ENCODE measurements at places on chromosomes 5 and 9.

DNA sequence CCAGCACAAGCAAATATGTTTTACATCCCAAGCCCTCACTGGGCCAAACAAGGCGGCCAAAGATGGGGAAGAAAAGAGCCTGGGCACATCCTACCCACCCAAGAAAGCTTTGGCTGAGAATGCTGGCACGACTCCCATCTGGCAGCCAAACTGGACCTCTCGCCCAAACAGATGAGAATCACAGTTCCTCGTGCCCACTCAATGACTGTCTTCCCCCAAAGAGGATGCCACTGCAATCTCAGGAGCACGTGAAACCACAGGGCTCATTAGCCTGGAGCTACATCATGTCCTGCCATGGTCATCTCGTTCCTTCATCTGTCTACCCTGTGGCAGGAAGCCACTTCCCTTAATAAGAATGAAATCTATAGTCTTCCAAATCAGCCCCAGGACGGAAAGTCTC lies 536.8 kb downstream of the BNC2 start:
- peaks cover 18% of the 10 kb centered on the region for H3K4me1 ChIP-seq
- no peak overlapping the region for H3K27ac ChIP-seq
- H3K27me3 ChIP-seq = no peaks in the 10 kb centered on the region

DNA sequence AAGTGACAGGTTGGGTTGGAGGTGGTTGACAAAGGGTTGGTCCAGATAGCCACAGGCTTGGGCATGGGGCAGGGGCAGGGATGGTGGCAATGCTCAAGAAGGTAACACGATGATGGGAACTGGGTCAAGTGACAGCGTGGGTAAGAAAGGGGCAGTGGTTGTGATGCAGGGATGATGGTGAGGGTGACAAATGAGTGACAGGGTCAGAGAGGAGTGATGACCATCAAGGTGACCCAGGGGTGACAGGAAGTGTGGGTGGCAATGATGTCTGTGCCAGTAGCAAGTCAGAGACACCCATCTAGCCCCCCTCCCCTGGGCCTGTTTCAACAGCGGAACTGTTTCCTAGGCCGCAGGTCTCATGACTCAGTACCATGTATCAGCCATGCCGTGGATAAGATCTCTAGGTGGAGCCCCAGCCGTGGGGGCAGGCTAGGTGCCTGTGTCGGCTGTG lies 20.5 kb downstream of the AQP3 start:
- no peaks in the 10 kb centered on the region for H3K36me3 ChIP-seq
- no peak overlapping the region for H3K27ac ChIP-seq
- no peaks in the 10 kb centered on the region for H3K4me1 ChIP-seq
- peak; percentile 12 for DNase-seq
- no peaks in the 10 kb centered on the region for H3K27me3 ChIP-seq

GRCh38 chr5:15031180-15031579 lies 159.6 kb upstream of the ANKH start:
- H3K36me3 ChIP-seq = no peaks in the 10 kb centered on the region
- H3K27ac ChIP-seq = no peak overlapping the region
- H3K27me3 ChIP-seq = peaks cover 5% of the 10 kb centered on the region

DNA sequence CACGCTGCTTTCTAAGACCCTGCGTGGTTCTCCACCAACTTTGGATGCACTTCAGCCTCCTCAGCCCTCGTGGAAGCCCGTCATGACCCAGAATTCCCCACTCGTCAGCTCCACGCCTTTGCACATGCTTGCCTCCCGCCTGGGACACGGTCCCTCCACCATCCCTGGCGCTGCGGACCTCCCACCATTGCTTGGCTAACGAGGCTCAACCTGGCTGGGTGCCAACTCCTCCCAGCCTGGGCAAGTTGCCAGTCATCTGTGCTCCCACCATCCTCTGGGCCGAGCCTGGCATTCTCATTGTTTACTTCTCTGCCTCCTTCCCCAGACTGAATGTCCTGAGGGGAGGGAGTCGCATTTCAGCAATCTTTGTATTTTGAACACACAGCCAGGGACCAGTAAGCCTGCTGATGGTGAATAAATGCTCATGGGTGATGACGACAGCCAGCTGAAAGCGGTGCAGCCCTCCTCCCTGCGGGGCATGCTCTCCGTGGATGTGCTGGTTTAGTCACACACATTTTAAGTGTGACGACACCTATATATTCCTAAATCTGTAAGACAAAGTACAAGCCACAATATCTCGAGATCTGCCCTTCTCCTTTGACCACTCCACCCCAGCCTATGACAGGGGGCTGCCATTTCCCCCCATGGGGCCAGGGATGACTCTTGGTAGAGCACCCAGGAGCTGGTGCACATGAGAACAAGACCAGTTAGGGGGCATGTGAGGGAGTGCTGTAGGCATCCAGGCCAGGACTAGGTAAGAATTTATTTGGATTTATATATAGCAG lies 37.6 kb downstream of the ANKRD33B start:
- no peaks in the 10 kb centered on the region for H3K36me3 ChIP-seq
- H3K27ac ChIP-seq = no peak overlapping the region
- H3K27me3 ChIP-seq = no peaks in the 10 kb centered on the region
- peaks cover 7% of the 10 kb centered on the region for H3K4me1 ChIP-seq

- H3K4me1 ChIP-seq = no peaks in the 10 kb centered on the region
- H3K27ac ChIP-seq = no peak overlapping the region
- no peak for DNase-seq
- no peak overlapping the region for H3K4me3 ChIP-seq
These were observed 43.7 kb upstream of the ERCC6L2 start for GRCh38 chr9:95831810-95832209.

GRCh38 chr9:1156794-1157550 lies 106.8 kb downstream of the DMRT2 start:
- H3K27ac ChIP-seq = no peak overlapping the region
- H3K27me3 ChIP-seq = no peaks in the 10 kb centered on the region
- H3K4me3 ChIP-seq = no peak overlapping the region
- H3K36me3 ChIP-seq = no peaks in the 10 kb centered on the region
- H3K4me1 ChIP-seq = no peaks in the 10 kb centered on the region

DNA sequence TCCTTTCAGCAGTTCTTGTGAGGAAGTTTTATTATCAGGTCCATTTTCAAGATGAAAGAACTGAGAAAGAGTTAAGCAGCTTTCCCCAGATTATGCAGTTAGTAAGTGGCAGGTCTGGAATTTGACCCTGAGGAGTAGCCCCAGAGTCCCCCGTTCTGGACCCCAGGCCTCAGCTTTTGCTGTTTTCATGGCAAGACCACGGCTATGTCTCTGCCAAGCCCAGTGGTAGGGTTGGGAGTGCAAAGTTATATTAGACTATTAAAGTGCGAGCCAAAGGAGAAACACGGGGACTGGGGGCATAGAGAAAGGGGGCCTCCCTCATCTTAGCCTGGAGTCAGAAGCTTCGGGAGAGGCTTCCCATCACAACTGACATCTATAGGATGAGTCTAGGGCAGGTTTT lies 19.3 kb upstream of the ORM1 start:
- no peaks in the 10 kb centered on the region for H3K27me3 ChIP-seq
- no peak overlapping the region for H3K4me3 ChIP-seq
- no peaks in the 10 kb centered on the region for H3K4me1 ChIP-seq
- DNase-seq = no peak
- H3K36me3 ChIP-seq = peaks cover 2% of the 10 kb centered on the region

GRCh38 chr9:84874596-84874995 lies 205.1 kb downstream of the NTRK2 start:
- no peak for DNase-seq
- no peak overlapping the region for H3K4me3 ChIP-seq

DNA sequence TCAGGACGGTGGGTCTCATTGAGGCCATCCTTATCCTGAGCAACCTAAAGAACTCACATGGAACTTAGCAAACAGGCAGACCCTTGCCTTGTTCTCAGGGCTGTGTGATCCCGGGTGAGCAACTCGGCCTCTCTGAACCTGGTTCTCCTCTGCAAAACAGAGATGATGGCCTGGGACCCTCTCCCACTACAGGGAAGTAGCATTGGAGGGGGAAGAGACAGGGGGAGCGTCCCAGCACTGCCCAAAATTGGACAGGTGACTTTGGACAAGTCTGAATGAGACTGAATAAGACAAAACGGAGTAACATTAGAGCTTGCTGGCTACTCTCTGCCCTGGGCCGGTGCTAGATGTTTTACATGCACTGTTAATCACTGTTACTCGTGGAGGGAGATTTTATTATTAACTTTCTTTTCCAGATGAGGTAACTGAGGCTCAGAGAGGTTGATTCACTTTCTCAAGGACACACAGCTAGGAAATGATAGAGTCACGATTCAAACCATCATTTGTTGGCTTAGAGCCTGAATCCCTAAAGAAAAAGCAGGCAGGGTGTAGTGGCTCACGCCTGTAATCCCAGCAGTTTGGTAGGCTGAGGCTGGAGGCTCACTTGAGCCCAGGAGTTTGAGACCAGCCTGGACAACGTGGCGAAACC lies 136.4 kb downstream of the C9orf50 start:
- H3K27me3 ChIP-seq = no peaks in the 10 kb centered on the region
- no peaks in the 10 kb centered on the region for H3K36me3 ChIP-seq
- DNase-seq = no peak
- H3K4me1 ChIP-seq = peaks cover 58% of the 10 kb centered on the region
- H3K4me3 ChIP-seq = no peak overlapping the region
- H3K27ac ChIP-seq = peak overlapping the region; percentile 100

DNA sequence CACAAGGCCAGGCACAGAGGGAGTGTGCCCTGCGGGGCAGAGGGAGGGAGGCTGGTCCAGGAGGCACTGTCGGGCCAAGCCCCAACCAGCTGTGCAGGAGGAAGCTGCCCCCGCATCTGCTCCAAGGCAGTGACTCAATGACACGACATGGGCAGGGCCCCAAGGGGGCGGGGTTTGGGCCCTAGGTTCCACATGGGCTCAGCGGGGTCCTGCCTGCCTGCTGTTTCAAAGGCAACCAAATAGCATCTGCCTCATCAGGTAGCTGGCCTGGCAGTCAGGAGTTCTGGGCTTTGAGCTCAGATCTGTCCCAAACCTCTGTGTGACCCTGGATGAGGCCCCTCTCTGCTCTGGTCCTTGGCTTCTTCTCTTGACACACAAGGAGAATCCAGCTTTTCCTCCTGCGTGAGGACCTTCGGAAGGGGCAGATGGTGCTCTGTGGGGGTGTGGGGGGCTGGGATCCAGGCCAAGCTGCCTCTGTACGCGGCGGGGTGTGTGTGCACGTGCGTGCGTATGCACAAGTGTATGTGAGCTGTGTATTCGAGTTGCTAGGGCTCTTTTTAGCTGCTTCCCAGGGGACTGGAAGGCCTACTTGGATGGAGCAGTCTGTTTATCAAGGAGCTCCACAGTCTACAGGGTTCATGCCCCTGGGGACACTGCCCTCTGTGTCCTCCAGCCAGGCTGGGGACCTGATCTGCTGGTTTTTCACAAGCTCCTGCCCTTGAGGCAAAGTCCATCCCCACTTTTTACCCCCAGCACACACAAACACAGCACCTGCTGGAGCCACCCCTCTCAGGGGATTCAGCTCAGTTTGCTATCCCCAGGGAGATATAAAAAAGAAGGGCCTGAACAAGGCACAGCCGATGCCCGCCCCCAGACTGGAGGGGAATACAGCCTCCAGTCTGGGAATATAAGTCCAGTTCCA lies 138.9 kb downstream of the RGS3 start:
- peak overlapping the region; percentile 86 for H3K27ac ChIP-seq
- peaks cover 7% of the 10 kb centered on the region for H3K36me3 ChIP-seq
- peaks cover 48% of the 10 kb centered on the region for H3K4me1 ChIP-seq
- H3K4me3 ChIP-seq = no peak overlapping the region
- no peaks in the 10 kb centered on the region for H3K27me3 ChIP-seq

GRCh38 chr9:11702548-11702947 lies 990.6 kb upstream of the TYRP1 start:
- no peaks in the 10 kb centered on the region for H3K4me1 ChIP-seq
- no peaks in the 10 kb centered on the region for H3K27me3 ChIP-seq
- no peak for DNase-seq
- no peaks in the 10 kb centered on the region for H3K36me3 ChIP-seq

DNA sequence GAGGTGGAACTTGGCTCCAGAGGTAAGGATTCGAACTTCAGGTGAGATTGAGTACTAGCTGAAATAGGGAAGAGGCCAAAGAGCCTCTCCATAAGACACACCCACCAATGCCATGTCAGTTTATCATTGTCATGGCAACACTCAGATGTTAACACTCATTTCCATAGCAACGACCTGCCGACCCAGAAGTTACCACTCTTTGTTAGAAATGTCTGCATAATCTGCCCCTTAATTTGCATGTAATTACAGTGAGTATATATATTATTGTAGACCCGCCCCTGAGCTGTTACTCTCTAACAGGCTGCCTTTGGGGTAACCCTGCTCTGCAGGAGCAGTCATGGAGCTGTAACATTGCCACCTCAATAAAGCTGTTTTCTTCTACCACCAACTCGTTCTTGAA lies 10.2 kb upstream of the NTRK2 start:
- no peak overlapping the region for H3K27ac ChIP-seq
- H3K27me3 ChIP-seq = no peaks in the 10 kb centered on the region
- H3K4me3 ChIP-seq = no peak overlapping the region
- DNase-seq = no peak

- no peak overlapping the region for H3K27ac ChIP-seq
- H3K4me1 ChIP-seq = no peaks in the 10 kb centered on the region
These were observed 569.1 kb downstream of the ACTL7B start for GRCh38 chr9:108286638-108287206.

GRCh38 chr9:127051881-127052595 lies 70.4 kb downstream of the ANGPTL2 start:
- H3K27ac ChIP-seq = no peak overlapping the region
- no peaks in the 10 kb centered on the region for H3K36me3 ChIP-seq
- no peak for DNase-seq
- peaks cover 8% of the 10 kb centered on the region for H3K4me1 ChIP-seq

GRCh38 chr9:136339173-136339957 lies 12.0 kb downstream of the GPSM1 start:
- DNase-seq = peak; percentile 63
- H3K36me3 ChIP-seq = peaks cover 56% of the 10 kb centered on the region
- no peak overlapping the region for H3K4me3 ChIP-seq
- H3K27me3 ChIP-seq = no peaks in the 10 kb centered on the region
- H3K4me1 ChIP-seq = peaks cover 5% of the 10 kb centered on the region

- H3K27me3 ChIP-seq = no peaks in the 10 kb centered on the region
- no peaks in the 10 kb centered on the region for H3K4me1 ChIP-seq
- H3K36me3 ChIP-seq = no peaks in the 10 kb centered on the region
- DNase-seq = peak; percentile 33
- H3K27ac ChIP-seq = no peak overlapping the region
These were observed 47.8 kb upstream of the ADAMTS2 start for GRCh38 chr5:179393078-179393477.

GRCh38 chr9:96413302-96414221 lies 4.6 kb downstream of the ZNF367 start:
- H3K4me1 ChIP-seq = no peaks in the 10 kb centered on the region
- no peak overlapping the region for H3K27ac ChIP-seq
- no peaks in the 10 kb centered on the region for H3K27me3 ChIP-seq
- no peak overlapping the region for H3K4me3 ChIP-seq
- no peak for DNase-seq

DNA sequence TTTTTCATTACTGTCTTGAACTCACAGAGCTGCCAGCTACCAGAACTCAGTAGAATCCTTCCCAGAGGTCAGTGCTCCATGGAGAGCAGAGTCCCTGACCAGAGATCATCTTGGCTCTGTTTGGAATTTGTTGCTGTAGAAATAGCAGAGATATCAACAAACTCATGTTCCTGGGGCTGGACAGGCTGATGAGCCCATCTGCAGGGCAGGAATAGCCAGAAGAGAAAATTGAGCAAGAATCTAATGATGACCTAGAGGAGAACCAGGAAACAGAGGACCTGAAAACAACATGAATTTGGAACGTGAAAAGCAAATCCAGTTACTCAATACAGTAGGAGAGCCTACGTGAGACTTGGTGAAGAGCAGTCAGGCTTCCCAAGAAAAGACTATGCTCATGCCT lies 437.8 kb downstream of the PLK2 start:
- H3K27me3 ChIP-seq = no peaks in the 10 kb centered on the region
- H3K4me3 ChIP-seq = no peak overlapping the region
- H3K4me1 ChIP-seq = no peaks in the 10 kb centered on the region
- H3K36me3 ChIP-seq = no peaks in the 10 kb centered on the region

- no peak overlapping the region for H3K27ac ChIP-seq
- H3K4me3 ChIP-seq = no peak overlapping the region
- H3K4me1 ChIP-seq = peaks cover 10% of the 10 kb centered on the region
- DNase-seq = no peak
These were observed 4.5 kb upstream of the IL7R start for GRCh38 chr5:35852084-35852734.

Data from fibroblast of lung (primary cell).